ENCODE measurements at places on chromosomes 1 and 21. TPM values are rescaled to one million over a fixed set of nuclear protein-coding genes. Genes with fewer than 3 reads are reported as not detected.

The AKNAD1 gene
- total RNA-seq = not detected

The E2F2 gene
- total RNA-seq = 4.3 TPM

DNA sequence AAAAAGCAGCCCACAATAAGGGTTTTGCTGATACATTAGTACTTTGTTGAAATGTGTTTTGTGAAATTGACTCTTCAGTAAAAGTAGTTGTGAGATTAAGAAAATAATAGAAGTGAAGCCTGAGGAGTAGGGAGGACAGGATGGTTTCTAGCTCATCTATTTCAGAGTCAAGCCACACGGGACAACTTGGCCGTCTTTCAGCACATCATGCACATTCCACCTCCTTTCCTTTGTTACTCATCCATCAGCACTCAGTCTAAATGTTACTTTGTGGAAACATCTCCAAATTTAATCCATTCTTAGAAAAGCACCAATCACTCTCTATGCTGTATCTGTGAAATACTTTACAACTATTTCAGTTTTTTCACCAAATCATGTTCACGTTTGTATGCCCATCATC, 223.3 kb downstream of the FGGY start:
- no peak for DNase-seq

The HPCAL4 gene
- 18.7 TPM for total RNA-seq

- DNase-seq = no peak
Observed at GRCh38 chr1:82152356-82153271, 351.9 kb downstream of the ADGRL2 start.

The LRIG2 gene
- total RNA-seq = 19.0 TPM

GRCh38 chr1:6288026-6288425, 27.1 kb upstream of the GPR153 start:
- DNase-seq = no peak

The WNT4 gene
- total RNA-seq = not detected

GRCh38 chr1:20068722-20069121, 1.3 kb upstream of the PLA2G5 start:
- no peak for DNase-seq

GRCh38 chr1:39269791-39270342, 65.4 kb downstream of the MACF1 start:
- DNase-seq = no peak

The AGBL4 gene
- total RNA-seq = not detected

GRCh38 chr1:111777301-111777700, 21.6 kb downstream of the DDX20 start:
- no peak for DNase-seq

The SLAMF6 gene
- total RNA-seq = 48.5 TPM

GRCh38 chr1:78665809-78666208, 16.2 kb downstream of the IFI44 start:
- no peak for DNase-seq

- no peak for DNase-seq
Observed at GRCh38 chr1:59078070-59078800, 218.7 kb upstream of the FGGY start.

DNA sequence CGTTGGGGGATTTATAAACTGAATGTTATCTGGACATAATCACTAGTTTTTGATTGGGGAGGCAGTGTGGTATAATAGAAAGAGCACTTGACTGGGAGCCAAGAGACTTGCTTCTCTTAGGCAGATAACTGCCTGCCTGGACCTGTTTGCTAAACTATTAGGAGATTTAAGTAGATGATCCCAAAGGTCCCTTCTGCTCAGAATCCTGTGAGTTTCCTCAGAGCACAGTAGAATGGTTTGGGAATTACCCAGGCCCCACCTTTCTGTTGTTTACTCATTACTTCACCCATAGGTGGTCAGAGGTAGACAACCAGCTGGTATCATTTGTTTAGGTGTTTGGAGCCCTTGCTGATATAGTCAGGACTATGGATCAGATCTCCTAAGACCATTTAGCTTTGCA, 10.3 kb upstream of the PODN start:
- no peak for DNase-seq

The BACE2 gene
- total RNA-seq = 1.5 TPM

DNA sequence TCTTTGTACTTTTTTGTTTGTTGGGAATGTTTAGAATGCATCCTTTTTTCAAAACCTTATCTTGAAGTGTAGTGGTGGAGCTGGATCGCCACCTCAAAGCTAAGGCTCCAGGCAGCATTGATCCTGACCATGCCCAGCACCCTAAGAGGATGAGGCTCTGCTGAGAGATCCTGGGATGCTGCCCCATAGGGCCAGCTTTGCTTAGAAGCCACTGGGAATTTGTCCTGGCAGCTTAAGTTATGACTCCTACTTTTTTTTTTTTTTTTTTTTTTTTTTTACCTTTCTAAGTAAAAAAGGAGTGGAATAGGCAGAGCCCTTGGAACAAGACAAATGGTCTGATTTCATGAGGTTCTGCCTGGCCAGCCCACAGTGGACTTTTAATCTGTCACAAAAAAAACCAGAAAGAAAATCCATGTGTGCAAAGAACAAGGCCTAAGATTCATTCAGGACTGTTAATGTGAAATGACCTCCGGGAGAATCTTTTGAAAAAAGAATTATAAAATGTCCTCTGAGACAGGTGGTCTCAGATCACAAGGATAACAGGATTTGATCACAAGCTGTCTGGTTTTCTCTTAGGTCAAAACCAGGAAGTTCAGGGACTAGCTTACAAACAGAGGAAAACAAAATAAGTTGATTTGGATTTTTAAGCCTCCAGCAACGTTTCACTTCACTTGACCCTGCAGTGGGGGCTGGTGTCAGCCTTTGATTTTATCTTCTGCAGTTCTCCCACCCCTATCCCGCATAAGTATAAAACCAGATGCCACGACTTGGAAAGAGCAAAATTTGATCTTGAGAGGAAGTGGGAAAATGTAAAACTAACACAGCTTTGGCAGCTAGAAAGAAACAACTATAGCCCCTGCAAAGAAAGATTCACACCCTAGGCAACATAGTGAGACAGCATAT, 25.9 kb upstream of the RAP1A start:
- DNase-seq = no peak
